ENCODE measurements at places on chromosomes 1 and 21. TPM values are rescaled to one million over a fixed set of nuclear protein-coding genes. Genes with fewer than 3 reads are reported as not detected.

- DNase-seq, result no peak
These were observed 3.6 kb downstream of the RGS1 start for GRCh38 chr1:192579010-192579738.

DNA sequence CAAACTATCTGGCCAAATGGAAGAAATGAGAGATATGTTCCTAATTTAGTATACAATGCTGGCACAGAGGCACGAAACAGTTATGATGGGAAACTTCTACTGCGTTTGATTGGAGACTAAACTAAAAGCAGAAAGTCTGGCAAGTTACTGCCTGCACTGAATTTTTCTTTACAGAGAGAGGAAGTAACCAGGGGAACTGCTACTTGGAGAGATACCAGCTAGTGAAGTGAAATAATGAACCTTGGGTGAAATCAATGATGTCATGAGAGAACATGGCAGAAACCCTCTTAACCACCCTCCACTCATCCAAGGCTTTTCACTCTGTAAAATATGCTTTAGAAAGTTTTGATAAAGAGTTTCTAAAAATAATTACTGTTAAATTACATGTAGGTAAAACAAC is 29.3 kb downstream of the NIBAN1 start:
- DNase-seq, result peak; percentile 72

HAO2 gene
- polyA plus RNA-seq, result 0.14 TPM

DDI2 gene
- 21.0 TPM for polyA plus RNA-seq

SH2D1B gene
- 0.71 TPM for polyA plus RNA-seq
